ENCODE measurements at places on chromosomes 16 and 17.

- DNase-seq = no peak
These were observed 38.6 kb upstream of the TOB1 start for GRCh38 chr17:50904518-50905459.

DNA sequence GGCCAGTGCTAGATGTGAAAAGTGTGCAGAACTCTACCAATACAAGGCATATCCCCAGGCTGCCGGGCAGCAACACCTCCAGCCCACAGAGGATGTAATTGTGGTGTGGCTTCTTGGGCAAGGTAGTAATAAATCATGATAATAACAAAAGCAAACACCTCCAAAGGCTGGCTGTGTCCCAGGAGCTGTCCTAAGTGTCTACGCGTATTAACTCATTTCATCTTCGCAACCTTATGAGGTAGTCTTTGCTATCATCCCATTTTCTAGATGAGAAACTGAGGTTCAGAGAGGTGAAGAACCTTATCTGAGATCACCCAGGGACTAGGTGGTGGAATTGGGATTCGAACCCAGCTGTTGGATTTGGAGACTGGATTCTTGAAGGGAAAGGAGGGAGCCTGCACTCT is 5.3 kb downstream of the PDK2 start:
- DNase-seq = no peak

DNA sequence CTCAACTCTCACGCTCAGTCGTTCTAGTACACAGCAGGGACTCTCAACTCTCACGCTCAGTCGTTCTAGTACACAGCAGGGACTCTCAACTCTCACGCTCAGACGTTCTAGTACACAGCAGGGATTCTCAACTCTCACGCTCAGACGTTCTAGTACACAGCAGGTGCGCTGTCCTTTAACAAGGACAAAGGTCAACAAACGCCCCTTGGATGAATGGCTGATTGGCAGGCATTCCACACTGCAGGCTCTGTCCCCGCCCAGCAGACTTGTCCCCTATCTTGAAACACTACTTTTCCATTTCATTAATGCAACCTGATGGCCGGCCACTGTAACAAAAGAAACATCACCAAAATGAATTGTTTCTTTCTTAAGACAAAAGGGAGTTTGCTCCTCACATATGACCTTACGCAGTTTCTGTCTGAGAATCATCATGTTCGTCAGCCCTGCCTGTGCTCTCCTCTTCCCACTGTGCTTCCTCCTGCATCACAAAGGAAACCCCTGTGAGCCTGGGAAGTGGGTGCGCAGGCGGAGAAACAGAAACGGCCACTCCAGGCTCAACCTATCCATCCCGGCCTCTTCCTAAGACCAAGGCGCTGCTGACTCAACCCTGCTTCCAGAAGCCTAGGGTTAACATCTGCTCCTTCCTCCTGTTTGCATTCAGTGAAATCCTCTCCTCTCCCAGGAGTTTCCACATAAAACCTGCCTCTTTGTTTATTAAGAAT is 59.8 kb downstream of the ANKRD11 start:
- DNase-seq = no peak

DNA sequence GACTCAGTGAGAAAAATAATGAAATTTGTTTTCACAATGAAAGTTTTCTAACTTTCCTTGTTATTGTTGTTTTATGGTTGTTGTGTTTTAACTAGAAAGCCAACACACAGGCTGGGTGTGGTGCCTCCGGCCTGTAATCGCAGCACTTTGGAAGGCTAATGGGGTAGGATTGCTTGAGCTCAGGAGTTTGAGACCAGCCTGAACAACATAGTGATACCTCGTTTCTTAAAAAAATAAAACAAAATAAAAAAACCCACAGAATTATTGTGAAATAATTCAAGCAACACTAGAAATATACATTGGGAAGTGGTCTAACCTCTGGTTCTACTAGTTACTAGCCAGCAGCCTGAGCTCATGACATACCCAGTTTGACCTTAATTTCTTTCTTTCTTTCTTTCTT is 630 bp downstream of the MILR1 start:
- no peak for DNase-seq

GRCh38 chr17:14744761-14745473 is 444.0 kb downstream of the HS3ST3B1 start:
- DNase-seq = no peak

DNA sequence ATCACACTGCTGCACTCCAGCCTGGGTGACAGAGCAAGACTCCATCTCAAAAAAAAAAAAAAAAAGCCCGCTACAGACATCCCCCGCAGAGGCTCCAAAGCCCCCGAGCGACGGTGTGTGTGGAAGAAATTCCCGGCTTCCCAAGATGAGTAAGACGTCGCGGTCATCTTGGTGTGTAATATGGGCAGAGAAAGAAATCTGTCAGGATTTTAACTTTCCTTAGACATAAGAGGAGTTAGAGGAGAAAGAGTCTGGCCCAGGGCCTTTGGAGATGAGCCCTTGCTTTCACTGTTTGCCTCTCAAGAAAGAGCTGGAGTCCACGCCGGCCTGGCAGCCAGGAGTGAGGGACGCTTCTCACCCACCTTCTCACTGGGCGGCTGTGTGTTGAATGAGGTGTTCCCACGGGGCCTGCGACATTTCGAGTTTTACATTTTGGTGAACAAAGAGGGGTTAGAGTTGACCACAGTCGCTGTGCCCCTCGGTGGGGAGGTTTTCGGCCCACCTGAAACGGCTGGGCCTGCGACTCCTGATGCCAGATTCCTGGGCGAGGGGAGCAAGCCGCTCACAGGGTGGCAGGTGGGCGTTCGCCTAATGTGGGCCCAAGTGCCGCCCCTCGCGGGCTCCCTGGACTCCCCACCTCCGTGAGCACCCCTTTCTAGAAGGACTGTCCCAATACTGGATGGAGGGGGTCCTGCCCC is 17.9 kb downstream of the C1QTNF1 start:
- DNase-seq = no peak

DNA sequence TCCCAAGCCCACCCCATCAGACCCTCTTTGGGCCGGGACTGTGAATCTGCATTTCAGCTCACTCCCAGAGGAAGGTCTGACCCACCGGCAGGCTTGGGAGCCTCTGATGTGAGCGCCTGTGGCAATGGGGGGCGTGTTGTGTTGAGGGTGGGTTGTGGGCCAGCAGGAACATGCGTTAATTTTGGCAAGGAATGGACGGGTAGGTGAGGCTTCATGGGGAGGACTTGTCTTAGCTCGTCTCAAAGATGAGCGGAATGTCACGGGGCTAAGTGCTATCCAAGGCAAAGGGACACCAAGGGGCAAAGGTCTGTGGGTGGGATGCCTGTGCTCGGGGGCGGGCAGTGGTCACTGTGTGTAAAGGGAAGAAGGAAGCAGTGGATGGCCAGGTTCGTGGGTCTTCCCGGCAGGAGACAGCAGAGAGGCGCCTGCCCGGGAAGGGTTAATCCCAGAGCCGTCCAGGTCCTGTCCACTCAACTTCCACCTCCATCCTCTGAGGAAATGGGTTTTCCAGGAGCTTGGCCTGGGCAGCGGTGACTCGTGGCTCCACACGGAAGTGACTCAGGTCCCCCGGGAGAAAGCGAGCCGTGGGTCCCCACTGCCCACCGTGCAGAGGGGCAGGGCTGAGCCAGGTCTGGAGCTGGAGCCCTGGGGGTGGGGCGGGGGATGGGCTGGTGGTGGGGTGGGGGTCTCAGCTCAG is 17.4 kb downstream of the ADGRG1 start:
- DNase-seq = no peak

DNA sequence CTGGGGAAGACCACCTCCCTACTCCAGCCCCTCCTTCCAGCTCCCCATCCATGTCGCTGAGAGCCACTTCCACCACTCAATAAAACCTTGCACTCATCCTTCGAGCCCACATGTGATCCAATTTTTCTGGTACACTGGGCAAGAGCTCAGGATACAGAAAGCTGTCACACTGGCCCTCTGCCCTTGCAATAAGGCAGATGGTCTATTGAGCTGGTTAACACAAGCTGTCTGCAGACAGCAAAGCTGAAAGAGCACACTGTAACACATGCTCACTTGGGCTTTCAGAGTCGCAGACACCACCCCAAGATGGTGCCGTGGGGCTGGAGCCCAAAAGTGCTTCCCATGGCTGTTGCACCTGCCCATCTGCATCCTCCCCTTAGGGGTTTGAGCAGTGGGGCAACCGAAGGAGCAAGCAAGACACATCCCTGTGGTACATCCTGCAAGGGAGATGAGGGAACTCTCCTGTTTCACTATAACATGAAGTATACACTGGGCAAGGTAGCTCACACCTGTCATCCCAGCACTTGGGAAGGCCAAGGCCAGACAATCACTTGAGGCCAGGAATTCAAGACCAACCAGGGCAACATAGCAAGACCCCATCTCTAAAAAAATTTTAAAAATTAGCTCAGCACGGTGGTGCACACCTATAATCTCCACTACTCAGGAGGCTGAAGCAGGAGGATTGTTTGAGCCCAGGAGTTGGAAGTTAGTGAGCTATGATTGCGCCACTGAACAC is 52.8 kb upstream of the C17orf78 start:
- no peak for DNase-seq

GRCh38 chr17:7882068-7882467 is 6.5 kb upstream of the CHD3 start:
- no peak for DNase-seq

DNA sequence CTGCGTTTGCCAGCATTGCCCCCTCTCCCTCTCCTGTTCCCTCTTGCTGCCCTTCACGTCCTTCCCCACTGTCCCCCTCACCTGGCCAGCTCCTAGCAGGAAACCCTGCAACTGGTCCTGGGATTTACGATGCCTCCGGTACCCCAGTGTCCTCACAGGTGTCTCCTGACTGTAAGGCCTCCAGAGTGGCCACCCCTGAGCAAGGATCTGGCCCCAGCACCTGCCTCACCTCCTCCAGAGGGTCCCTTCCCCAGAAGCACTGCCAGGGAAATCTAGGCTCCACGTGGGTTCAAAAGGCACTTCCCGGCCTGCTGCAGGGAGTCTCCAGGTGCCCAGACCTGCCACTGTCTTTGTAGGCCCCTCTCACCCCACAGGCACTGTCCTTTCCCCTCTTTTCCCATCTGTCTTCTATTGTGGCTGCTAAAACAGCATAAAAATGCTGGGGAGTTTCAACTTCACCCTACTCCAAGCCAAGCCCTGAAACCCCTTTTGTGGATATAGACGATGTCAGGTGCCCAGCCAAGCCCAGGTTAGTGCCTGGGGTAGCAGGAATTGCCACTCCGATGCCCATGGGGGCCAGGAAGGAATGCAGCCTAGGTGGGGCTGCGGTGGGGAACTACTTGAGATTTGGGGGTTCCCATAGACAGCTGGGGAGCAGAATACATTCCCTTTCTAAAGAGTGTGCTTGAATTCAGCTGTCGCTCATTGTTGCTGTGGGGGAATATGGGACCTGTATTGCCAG is 25.7 kb downstream of the RAB11FIP4 start:
- no peak for DNase-seq

GRCh38 chr16:80997139-80997798 is 9.4 kb downstream of the CMC2 start:
- no peak for DNase-seq

GRCh38 chr17:61209525-61209924 is 190.1 kb upstream of the TBX2 start:
- no peak for DNase-seq

DNA sequence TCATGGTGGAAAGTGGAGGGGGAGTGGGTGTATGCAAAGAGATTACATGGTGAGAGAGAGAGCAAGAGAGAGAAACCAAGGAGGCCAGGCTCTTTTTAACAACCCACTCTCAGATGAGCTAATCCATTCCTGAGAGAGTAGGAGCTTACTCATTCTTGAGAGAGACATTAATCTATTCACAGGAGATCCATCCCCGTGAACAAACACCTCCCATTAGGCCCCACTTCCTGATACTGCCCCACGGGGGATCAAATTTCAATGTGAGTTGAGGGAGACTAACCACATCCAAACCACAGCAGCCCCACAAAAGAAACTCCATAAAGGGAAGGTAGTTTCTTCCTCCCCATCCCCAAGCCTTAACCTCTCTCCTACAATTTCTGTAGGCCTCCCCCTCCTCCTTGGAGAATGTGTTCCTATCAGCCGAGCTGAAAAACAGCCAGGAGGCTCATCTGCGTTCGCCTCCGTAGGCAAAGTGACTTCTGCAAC is 450.0 kb downstream of the NPIPA7 start:
- DNase-seq = no peak

GRCh38 chr17:422196-422930 is 69.8 kb upstream of the RPH3AL start:
- DNase-seq = no peak

GRCh38 chr17:9788601-9789000 is 2.8 kb downstream of the DHRS7C start:
- DNase-seq = no peak

GRCh38 chr17:42459801-42460281 is 1.2 kb downstream of the ATP6V0A1 start:
- no peak for DNase-seq

GRCh38 chr17:28570716-28571360 is 486 bp downstream of the PIGS start:
- DNase-seq = no peak

Data from activated CD8-positive, alpha-beta memory T cell treated with anti-CD3 and anti-CD28 coated beads for 4 hours (primary cell).